Neural cell (in vitro differentiated cells): ENCODE measurements at places on chromosomes 3 and 15. TPM values are rescaled to one million over a fixed set of nuclear protein-coding genes. Genes with fewer than 3 reads are reported as not detected.

ARNT2 gene
- polyA plus RNA-seq: 41.2 and 49.8 TPM in 2 replicates

GOLGA6L9 gene
- polyA plus RNA-seq: 27.5 and 27.7 TPM in 2 replicates

NEK4 gene
- 29.0 and 45.6 TPM in 2 replicates for polyA plus RNA-seq

ALS2CL gene
- polyA plus RNA-seq: 0.11 and 0.52 TPM in 2 replicates

IL5RA gene
- polyA plus RNA-seq: 0.10 TPM in 1 of 2 replicates, not detected in the other

ARHGAP31 gene
- not detected in 2 replicates for polyA plus RNA-seq

PLSCR5 gene
- polyA plus RNA-seq: 0.37 TPM in 1 of 2 replicates, not detected in the other
